ENCODE measurements at places on chromosomes 1 and 21. TPM values are rescaled to one million over a fixed set of nuclear protein-coding genes. Genes with fewer than 3 reads are reported as not detected.

The GTF2B gene
- 31.8 TPM for total RNA-seq

The FCER1G gene
- 0.86 TPM for total RNA-seq

The CHD5 gene
- total RNA-seq, result 6.1 TPM

The ARV1 gene
- 4.0 TPM for total RNA-seq

The DMAP1 gene
- 27.8 TPM for total RNA-seq

The SPRR5 gene
- not detected for total RNA-seq

The HRNR gene
- total RNA-seq, result not detected

The PDZK1 gene
- 0.27 TPM for total RNA-seq

The CFAP74 gene
- total RNA-seq, result 4.9 TPM

The NTNG1 gene
- total RNA-seq, result not detected

The CD52 gene
- total RNA-seq, result 2.0 TPM

The OR2T35 gene
- not detected for total RNA-seq

- no peaks in the 10 kb centered on the region for H3K4me1 ChIP-seq
- H3K4me3 ChIP-seq, result no peak overlapping the region
- peaks cover 53% of the 10 kb centered on the region for H3K27me3 ChIP-seq
- DNase-seq, result no peak
- H3K27ac ChIP-seq, result no peak overlapping the region
Observed at GRCh38 chr1:34356853-34357252, 180.1 kb downstream of the C1orf94 start.

DNA sequence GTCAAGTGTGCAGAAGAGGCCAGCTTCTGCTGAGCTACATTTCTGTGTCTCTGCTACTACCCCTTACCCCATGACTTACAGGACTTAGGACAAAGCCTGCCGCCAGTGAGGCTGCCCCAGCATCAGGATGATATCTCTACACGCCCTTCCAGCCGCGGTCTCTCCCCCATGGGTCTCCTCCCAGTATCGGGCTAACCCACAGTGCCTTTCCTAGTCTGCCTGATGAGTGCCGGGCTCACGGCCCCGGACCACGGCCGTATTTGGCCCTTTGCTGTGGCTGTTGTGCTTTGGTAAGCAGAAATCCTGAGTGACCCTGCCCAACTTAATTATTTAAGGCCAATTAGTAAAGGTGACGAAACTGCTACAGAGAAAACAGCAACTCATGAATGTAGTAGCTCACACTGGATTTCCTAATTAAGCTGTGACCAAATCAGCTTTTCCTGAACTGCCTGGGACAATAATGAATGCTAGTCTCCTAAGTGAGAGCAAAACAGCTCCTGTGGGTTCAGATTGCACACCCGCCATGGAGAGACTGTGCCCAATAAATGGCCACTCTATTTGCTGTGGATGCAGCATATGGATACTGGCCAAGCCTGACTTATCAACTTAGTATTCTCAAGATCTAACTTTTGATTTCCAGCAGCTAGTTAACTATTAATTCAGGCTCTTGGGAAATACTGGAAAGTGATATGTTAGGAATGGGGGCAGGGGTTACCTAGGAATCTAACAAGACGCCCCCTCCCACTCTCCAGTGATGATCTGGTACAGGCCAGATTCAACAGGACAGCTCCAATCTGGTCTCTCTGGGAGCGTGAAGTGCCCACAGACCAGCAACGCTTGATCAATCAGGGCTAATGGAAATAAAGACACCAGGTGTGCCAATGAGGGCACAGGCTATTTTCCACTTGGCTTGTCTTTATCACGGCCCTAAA is 123.3 kb upstream of the IFFO2 start:
- H3K27ac ChIP-seq, result no peak overlapping the region
- H3K4me1 ChIP-seq, result peaks cover 14% of the 10 kb centered on the region
- H3K36me3 ChIP-seq, result peaks cover 44% of the 10 kb centered on the region
- H3K4me3 ChIP-seq, result no peak overlapping the region
- no peaks in the 10 kb centered on the region for H3K27me3 ChIP-seq
- no peak for DNase-seq

- no peaks in the 10 kb centered on the region for H3K27me3 ChIP-seq
- no peak overlapping the region for H3K4me3 ChIP-seq
- no peak overlapping the region for H3K27ac ChIP-seq
- H3K36me3 ChIP-seq, result 0 out of 2 replicates have a peak, but pooled peaks cover 5% of the 10 kb centered on the region
Observed at GRCh38 chr1:75731881-75732280, 7.4 kb downstream of the ACADM start.

GRCh38 chr1:88499671-88500070 is 184.4 kb upstream of the PKN2 start:
- no peaks in the 10 kb centered on the region for H3K27me3 ChIP-seq
- no peak overlapping the region for H3K27ac ChIP-seq
- no peaks in the 10 kb centered on the region for H3K4me1 ChIP-seq
- H3K36me3 ChIP-seq, result no peaks in the 10 kb centered on the region

- H3K4me3 ChIP-seq, result no peak overlapping the region
- peaks cover 22% of the 10 kb centered on the region for H3K27me3 ChIP-seq
- DNase-seq, result no peak
Observed at GRCh38 chr1:35657851-35658250, 16.5 kb upstream of the PSMB2 start.

DNA sequence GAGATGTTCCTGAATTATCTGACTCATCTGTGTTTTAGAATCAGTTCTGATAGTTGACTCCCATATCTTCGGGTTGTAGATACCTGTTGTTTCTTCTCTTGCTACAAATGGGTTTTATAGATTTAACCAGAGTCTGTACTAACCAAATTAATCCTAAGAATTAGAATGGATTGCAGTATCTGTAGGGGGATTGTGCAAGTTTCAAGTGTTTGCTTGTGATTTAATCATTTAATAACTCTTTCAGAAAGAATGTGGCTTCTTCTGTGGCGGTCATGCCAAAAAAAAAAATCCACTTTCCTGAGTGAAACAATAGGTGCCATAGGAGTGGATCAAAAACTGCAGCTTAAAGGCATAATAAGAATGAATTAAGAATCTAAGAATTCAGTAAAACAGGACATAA is 9.4 kb downstream of the IPO9 start:
- no peaks in the 10 kb centered on the region for H3K27me3 ChIP-seq
- no peak for DNase-seq
- no peaks in the 10 kb centered on the region for H3K4me1 ChIP-seq
- no peak overlapping the region for H3K27ac ChIP-seq
- H3K4me3 ChIP-seq, result no peak overlapping the region

- DNase-seq, result no peak
- H3K4me3 ChIP-seq, result no peak overlapping the region
- H3K4me1 ChIP-seq, result no peaks in the 10 kb centered on the region
- H3K27ac ChIP-seq, result no peak overlapping the region
- no peaks in the 10 kb centered on the region for H3K36me3 ChIP-seq
Observed at GRCh38 chr1:11169202-11169601, 20.0 kb upstream of the ANGPTL7 start.

DNA sequence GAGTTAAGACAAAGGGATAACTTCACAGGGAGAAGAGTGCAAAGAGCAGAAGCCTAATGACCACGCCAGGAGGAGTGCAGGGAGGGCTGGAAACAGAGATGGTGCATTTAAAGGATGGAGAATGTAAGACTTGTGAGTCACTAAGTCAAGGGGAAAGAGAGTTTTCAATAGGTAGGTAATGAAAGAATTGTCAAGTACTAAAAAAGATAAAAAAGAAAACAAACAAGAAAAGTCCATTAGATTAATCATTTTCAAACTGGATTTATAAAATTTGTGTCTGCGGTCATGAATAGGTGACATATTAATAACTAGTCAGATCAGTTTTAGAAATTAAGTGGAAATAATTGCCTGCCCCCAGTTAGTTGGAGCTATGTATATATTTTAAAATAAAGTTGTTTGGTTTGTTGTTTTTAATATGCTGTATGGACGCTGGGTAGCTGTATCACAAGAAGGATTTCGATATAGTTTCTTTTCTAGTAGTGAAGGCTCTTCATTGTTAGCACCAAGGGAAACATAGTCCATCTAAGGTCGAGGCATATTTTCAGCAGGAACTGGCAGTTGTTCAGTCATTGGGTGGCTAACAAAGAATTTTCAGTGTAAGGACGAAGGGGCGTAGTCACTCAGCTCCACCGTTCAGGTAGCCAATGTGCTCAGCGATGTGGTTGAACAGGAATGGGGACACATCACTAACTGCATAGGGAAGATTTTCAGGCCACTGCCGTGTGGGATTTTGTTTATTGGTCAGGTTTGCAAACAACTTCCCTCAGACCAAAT is 203.0 kb downstream of the TGFB2 start:
- no peak overlapping the region for H3K27ac ChIP-seq
- H3K27me3 ChIP-seq, result no peaks in the 10 kb centered on the region
- H3K4me3 ChIP-seq, result no peak overlapping the region
- no peak for DNase-seq

GRCh38 chr21:14959343-14959742 is 105.5 kb downstream of the NRIP1 start:
- no peaks in the 10 kb centered on the region for H3K36me3 ChIP-seq
- no peak overlapping the region for H3K4me3 ChIP-seq
- no peaks in the 10 kb centered on the region for H3K4me1 ChIP-seq
- no peak overlapping the region for H3K27ac ChIP-seq
- H3K27me3 ChIP-seq, result no peaks in the 10 kb centered on the region
- no peak for DNase-seq

GRCh38 chr1:910881-911721 is 12.6 kb upstream of the SAMD11 start:
- no peak overlapping the region for H3K27ac ChIP-seq
- no peaks in the 10 kb centered on the region for H3K36me3 ChIP-seq
- H3K27me3 ChIP-seq, result peaks cover 5% of the 10 kb centered on the region
- H3K4me1 ChIP-seq, result peaks cover 29% of the 10 kb centered on the region
- DNase-seq, result no peak
- no peak overlapping the region for H3K4me3 ChIP-seq

GRCh38 chr1:114353262-114353661 is 157.7 kb downstream of the TRIM33 start:
- no peaks in the 10 kb centered on the region for H3K4me1 ChIP-seq
- no peak for DNase-seq
- no peak overlapping the region for H3K27ac ChIP-seq
- H3K36me3 ChIP-seq, result no peaks in the 10 kb centered on the region

DNA sequence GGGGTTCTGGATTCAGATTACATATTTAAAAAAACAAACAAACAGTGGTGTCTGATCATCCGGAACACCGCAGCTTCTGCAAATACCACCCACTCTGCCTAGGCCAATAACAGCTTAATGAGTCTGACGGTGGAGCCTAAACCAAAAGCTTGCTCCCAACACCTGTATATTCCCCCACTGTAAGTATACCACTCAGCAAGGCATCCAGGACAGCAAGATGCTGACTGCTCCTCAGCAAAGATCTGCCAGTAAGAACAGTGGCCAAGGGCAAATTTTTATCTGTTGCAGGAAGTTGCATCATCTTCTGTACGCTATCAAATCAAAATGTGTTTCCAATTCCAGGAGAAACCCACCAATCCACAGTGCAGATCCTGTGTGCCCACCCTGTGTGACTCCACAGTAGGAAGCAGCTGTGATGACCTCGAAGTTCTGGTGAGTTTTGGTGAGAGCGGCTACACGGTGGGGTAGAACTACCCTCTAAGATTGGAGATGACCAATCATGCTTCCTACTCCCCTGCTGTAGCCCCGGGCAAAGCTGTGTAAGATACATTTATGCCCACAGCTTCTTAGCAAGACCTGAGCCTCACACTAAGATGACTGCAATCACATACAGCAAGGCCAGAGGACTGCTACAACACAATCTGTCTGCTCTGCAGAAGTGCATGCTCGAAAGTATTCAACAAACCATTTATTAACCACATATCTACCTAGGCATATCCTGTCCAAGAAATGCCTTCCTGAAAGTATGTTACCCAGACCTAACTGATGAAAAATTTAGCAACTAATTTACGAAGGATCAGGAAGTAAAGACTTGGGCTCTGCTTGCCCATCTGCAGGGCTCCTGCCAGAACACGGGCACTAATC is 30.5 kb downstream of the SIPA1L2 start:
- H3K36me3 ChIP-seq, result no peaks in the 10 kb centered on the region
- H3K27me3 ChIP-seq, result no peaks in the 10 kb centered on the region
- no peak overlapping the region for H3K4me3 ChIP-seq
- DNase-seq, result no peak
- no peak overlapping the region for H3K27ac ChIP-seq

DNA sequence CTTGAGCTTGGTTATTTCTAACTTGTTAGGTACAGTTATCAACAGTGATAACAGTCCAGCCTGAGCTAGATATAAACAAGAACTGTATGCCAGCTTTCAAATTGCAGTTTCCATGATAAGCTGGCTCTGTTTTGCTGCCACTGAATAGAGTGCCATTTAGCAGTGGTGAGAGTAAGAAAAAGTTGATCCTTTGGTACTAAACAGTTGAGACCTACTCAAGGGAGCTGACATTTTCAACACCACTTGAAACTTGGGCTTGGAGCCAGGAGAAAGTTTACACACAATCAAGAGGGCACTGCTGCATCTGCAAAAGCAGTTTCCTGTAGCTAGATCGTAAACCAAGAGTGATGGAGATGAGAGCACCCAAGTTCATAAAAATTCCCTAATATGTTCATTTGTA is 131.3 kb downstream of the RGS7 start:
- H3K36me3 ChIP-seq, result no peaks in the 10 kb centered on the region
- no peaks in the 10 kb centered on the region for H3K27me3 ChIP-seq
- no peak for DNase-seq
- no peak overlapping the region for H3K4me3 ChIP-seq

- DNase-seq, result no peak
- peaks cover 10% of the 10 kb centered on the region for H3K27me3 ChIP-seq
- H3K36me3 ChIP-seq, result no peaks in the 10 kb centered on the region
- H3K4me3 ChIP-seq, result peak overlapping the region; percentile 64
- peak overlapping the region; percentile 55 for H3K27ac ChIP-seq
- peaks cover 17% of the 10 kb centered on the region for H3K4me1 ChIP-seq
Observed at GRCh38 chr1:25615563-25616094, 962 bp upstream of the MAN1C1 start.

DNA sequence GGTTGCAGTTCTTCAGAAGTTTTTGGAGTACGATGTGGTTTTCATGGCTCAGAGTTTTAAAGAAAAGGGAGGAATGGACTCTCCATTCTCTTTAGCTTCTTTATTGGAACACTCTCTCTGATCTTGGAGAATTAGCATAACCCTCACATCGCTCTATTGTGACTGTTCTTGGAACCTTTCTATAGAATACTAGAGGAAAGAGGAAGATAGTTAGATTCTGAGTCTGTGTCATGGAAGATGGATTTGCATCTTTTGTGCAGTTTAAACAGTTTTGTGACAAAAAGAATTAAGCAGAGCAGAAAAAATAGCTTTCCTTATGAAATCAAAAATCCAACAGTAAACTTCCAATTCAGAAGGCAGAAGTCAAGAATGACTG is 61.0 kb downstream of the KCNJ6 start:
- H3K4me3 ChIP-seq, result no peak overlapping the region
- H3K36me3 ChIP-seq, result no peaks in the 10 kb centered on the region
- no peaks in the 10 kb centered on the region for H3K4me1 ChIP-seq
- H3K27ac ChIP-seq, result no peak overlapping the region
- no peak for DNase-seq

DNA sequence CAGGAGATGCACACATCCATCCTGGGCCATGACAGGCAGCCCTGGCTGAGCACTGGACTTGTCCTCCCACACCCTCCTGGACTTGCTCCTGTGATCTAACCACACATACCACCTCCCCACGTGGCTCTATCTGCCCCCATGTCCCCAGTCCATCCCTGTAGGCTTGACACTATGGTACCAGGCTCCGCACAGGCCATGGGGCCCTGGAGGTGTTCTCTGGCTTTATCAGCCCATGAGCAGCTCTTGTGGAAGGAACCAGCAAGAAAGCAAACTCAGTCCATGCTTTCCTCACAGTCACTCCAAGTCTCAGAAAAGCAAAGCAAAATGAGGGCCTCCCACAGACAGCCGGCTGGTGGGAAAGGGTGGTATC is 61.6 kb downstream of the CD46 start:
- H3K4me1 ChIP-seq, result peaks cover 13% of the 10 kb centered on the region
- DNase-seq, result no peak
- no peaks in the 10 kb centered on the region for H3K27me3 ChIP-seq
- H3K27ac ChIP-seq, result no peak overlapping the region
- H3K36me3 ChIP-seq, result peaks cover 17% of the 10 kb centered on the region
